PC-9 (cell line): ENCODE measurements at places on chromosomes 4 and X.

DNA sequence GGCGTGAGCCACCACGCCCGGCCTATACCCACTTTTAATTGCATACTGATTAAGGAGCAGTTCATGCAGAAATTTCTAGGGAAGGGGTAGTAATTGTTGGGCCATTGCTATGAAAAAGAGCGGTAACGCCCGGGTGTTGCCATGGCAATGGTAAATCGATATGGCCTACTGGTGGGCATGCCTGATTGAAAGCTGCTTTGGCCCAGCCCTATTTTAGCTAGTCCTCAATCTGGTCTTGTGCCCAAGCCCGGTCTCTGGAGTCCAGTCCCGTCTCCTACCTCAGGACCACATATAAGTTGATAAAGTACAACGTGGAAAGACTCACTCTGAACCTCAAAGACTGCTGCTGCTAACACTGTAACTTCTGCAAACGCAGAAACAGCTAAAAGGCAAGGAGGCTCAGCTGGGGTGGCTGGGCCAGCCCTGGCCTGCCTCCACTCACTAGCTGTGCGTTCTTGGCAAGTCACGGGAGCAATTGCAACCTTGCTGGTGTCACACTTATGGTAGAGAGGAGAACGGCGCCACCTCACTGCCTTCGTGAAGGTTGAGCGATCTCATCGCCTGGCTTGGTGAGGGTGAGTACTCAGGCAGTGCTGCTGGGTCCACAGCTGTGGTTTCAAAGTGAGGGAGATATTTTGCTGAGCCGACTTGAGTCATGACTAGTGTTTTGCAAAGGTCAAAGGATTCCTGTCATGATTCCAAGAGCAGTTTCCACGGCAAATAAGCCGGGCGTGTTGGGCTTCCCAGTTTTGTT is 57.0 kb upstream of the GRPEL1 start:
- no peak for DNase-seq

GRCh38 chrX:19931146-19931545 is 43.7 kb upstream of the SH3KBP1 start:
- no peak for DNase-seq

- no peak for DNase-seq
Measured at GRCh38 chr4:47106561-47106960, 75.2 kb downstream of the GABRB1 start.

DNA sequence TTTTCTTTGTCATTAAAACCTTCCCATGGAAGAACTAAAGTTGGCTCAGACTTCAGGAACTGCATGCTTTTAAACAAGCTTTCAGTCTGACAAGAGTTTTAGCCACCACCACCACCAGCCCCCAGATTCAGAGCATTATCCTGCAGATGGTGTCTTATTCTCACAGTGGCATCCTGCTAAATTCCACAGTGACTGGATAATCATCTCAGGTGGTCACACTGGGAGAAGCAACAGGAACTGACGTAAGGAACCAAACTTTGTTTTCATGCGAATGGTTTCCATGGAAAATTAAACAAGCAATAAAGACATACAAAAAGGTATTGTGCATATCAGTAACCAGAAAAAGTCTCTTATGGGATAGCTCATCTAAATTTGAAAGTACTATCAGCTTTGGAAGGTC is 370.7 kb downstream of the FBXW7 start:
- no peak for DNase-seq

DNA sequence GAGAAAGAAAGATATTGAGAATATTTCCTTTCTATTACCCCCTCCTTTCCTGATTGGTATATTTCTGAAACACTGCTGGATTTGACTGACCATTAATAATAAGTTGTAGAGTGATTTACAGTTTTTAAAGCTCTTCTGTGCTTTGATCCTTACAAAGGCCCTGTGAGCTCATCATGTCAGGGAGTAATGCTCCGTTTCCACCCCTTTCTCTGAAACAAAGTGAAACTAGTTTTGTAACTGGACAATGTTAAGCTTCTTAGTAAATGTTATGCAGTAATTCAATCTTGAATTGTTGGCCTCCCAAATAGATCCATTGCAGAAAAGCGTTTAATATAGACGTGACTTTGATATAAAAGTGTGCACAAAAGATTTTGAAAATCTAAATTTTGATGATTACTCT is 190.1 kb upstream of the GNPDA2 start:
- no peak for DNase-seq

DNA sequence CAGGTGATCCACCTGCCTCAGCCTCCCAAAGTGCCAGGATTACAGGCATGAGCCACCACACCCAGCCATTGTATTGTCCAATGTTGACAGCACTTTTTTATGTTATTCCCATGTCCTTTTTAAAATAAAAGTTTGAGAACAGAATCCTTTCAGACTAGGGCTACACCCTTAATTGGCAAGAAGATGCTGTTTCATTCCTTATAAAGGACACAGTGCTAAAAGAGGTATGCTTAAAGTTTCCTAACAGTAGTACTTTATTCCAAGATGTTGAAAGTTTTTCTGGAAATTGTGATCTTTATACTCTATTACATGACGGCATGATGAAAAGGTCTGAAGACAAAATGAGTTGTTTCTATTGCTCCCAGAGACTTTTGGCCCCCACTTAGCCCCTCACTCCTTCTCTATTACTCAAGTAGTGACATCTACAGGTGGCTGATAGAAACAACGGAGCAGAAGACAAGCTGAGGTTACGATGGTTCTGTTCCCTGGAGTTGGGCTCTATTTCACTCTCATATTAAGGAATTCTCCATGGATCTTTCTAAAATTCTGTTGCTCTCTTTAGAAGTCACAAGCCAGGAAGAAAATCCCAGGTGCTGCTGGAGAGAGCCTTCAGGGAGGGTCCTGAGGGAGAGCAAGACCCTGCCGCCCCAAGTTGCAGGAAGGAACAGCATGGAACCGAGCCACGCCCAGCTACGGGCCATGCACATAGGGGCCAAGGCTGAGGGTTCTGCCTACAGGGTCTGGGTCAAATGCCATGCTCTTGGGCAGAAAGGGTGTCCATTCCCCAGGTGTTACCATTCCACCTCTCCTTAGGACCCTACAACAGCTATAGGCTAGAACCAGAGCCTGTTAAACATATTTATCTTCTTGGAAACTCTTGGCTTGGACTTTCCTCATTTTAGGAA is 22.8 kb downstream of the RPL9 start:
- no peak for DNase-seq

DNA sequence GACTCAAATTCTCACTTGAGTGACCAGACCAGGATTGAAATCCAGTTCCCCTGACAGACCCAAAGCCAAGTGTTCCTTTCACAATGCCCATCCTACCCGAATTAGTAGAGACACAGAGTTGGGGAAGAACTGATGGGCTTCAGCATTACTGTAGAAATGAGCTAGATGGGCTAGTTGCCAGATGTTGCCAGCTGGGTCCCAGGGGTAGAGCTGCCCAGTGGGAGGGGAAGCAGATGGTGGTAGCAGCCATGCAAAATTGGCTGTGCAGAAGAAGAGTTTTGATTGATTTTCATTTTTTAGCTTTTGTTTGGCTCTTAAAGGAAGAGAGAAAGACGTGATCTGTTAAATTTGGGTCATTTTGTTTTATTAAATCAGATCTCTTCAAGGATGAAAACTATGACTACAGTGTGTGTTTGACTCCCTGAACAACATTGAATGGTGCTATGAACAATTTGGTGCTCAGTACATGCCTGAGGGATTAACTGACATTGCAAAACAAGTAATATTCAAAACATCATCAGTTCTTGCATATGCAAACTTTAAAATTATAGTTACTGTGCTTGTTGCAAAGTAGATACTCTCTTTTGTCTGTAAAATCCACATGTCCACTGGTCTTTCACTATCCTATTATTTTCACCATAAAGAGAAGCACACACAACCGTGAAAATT is 86.0 kb downstream of the PARM1 start:
- DNase-seq = no peak

- DNase-seq = no peak
Measured at GRCh38 chr4:119493886-119494285, 134.7 kb downstream of the PDE5A start.

DNA sequence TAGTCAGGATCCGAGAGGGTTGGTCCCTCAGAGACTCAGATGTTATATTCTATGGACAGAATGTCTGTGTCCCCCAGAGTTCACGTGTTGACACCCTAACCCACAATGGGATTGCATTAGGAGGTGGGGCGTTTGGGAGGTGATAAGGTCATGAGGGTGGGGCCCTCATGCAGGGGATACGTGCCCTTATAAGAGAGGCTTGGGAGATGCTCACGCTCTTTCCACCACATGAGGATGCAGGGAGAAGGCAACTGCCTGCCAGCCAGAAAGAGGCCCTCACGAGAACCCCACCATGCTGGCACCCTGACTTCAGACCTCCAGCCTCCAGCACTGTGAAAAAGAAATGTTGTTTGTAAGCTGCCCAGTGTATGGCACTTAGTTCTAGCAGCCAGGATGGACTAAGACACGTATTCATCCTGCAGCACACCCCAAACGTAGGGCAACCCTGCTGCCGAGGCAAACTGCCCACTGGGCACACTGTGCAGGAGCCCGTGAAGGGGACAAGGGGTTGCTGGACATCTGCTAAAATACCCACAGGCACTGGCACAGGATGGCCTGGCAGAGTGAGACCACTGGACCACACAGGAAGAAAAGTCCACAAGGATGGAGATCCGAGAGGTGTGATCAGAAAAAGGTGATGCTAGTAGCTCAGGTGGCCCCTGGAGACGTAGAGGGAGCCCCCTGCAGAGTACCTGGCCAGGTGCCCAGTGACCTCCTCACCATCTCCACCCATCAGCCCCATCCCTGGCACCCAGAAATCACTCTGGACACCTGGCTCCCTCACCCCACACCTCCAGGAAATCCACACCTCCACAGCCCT is 62.7 kb downstream of the HTRA3 start:
- DNase-seq = no peak

DNA sequence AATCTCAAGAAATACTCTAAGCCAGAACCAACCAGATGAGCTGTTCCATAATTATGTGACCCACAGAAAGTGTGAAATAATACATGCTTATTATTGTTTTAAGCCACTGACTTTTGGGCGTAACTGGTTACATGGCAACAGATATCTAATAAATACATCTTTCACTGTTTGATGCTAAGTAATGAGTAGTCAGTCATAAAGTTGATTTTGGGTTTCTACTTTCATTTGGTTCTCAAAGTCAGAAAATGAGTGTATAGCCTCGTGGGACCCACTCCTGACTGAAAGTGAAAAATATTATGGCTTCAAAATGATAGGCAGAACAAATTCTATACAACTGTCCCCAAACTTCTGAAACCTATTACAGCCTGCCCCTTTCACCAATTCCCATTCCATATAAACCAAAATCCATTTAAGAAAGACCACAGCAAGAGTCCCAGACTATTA is 88.0 kb upstream of the CBR4 start:
- DNase-seq = no peak

- no peak for DNase-seq
Measured at GRCh38 chr4:4855301-4856070, 4.0 kb upstream of the MSX1 start.

- no peak for DNase-seq
Measured at GRCh38 chrX:35826503-35826902, 28.4 kb downstream of the MAGEB16 start.

DNA sequence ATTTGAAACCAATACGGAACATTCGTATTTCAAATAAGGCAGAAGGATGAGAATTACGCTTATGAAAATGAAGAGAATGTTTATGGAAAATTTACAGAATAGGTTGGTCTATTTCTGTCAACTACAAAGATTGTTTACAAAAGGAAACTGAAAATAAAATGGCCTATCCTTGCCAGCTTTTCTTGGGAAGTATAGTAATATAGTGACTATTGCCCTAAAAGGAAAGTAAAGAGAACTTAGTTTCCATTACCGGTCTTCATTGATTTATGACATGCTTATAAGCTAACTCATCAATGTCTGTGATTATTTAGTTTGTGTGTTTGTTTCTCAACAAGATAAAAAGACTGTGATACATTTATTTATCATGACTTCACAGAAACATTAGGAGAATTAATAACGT is 2.9 kb upstream of the SPRY1 start:
- no peak for DNase-seq

DNA sequence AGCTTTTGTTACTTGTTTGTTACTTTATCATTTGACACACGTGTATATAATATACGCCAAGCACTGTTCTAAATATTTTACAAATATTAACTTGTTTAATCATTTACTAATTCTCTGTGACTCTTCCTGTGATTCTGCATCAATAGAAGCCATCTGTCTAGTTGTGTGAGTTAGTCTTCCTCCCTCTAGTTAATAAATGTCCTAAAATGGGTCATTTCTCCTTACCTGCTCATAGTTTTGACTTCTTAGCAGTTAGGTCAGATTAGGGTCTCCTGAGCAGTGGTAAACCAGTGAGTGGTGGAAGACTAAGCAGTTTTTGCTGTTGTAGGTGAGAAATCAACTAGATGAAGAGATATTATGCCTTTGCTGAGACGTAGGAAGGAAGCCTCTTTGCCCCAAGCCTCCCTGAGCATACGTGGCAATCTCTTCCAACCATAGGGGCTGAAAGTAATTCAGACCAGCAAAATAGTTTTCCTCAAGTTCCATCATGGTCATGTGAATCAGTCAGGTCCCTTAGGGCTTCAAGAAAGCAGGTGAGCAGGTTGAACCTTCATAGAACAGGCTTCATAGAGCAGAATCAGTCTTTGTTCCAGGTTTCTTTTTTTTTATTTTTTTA is 38.7 kb upstream of the THOC2 start:
- DNase-seq = no peak

- peak; percentile 81 for DNase-seq
Measured at GRCh38 chrX:104325213-104325585, 70.5 kb upstream of the ESX1 start.

DNA sequence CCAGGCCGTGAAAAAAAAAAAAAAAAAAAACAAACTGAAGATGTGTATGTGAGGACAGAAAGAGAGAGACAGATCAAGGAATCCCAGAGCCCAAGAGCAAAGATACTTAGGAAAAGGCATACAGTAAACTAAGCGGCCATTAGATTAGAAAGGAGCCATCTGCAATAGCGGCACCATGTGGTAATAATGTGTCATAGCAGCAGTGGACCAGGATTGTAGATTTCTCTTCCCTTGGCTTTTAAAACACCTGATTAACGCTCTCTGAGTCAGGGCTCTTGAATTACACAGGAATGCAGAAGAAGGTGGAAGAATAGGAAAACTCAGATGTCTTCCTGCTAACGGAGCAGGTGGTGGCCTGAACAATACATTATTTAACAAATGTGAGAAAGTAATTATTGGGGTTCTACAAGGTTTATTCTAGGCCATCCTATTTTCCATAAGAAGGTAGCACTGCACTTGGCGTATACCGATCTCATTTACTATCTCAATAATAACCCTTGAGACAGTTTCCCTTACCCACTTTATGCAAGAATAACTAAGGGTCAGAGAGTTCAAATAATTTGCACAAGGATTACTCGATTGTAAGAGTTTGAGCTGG is 182.7 kb downstream of the KCNIP4 start:
- DNase-seq = peak; percentile 49

- no peak for DNase-seq
Measured at GRCh38 chrX:23783589-23784469, 856 bp downstream of the SAT1 start.

- DNase-seq = no peak
Measured at GRCh38 chr4:38452009-38452408, 212.0 kb upstream of the KLF3 start.

- DNase-seq = no peak
Measured at GRCh38 chrX:112025753-112026152, 56.8 kb downstream of the TRPC5 start.
